ENCODE measurements at places on chromosomes 2 and 18.

GRCh38 chr2:28389399-28390240 lies 3.0 kb upstream of the FOSL2 start:
- H3K4me3 ChIP-seq: peak overlapping the region; percentile 69
- peaks cover 2% of the 10 kb centered on the region for H3K27me3 ChIP-seq
- H3K27ac ChIP-seq: peak overlapping the region; percentile 84

GRCh38 chr2:9779596-9780264 lies 63.5 kb upstream of the TAF1B start:
- peak overlapping the region; percentile 59 for H3K4me3 ChIP-seq

DNA sequence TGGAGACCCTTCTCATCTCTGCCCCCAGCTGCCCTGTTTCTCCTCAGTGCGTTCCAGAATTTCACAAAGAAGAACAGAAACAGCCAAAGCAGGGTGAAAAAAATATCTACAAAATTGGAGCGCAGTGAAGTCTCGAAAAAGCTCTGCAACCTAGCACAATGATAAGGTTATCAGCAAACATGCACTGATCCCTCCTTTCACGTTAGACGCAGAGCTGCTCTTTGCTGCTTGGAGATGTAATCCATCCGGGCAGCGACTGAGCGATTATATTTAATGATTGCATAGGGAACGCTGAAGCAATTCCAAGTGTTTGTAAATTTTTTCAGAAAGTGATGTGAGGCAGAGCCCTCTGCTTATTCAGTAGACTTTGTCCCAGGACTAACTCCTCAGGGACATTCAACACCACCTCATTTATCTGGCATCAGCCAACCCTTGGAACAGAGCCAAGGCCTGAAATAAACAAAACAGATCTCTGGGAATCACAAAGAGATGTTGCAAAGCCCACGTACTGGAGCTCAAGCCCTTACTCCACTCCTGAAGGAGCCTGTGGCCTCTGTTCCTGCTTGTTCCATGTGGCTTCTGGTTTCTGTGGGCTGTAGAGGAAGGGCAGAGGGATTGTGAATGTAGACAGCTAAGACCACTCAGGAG lies 172.6 kb upstream of the BCL2L11 start:
- no peak overlapping the region for H3K4me3 ChIP-seq
- peaks cover 24% of the 10 kb centered on the region for H3K27me3 ChIP-seq
- no peak overlapping the region for H3K27ac ChIP-seq
- no peaks in the 10 kb centered on the region for H3K4me1 ChIP-seq
- DNase-seq: no peak

GRCh38 chr2:80496346-80496745 lies 191.8 kb upstream of the LRRTM1 start:
- no peak for DNase-seq
- no peaks in the 10 kb centered on the region for H3K36me3 ChIP-seq
- H3K27ac ChIP-seq: no peak overlapping the region
- no peaks in the 10 kb centered on the region for H3K4me1 ChIP-seq
- no peaks in the 10 kb centered on the region for H3K27me3 ChIP-seq

DNA sequence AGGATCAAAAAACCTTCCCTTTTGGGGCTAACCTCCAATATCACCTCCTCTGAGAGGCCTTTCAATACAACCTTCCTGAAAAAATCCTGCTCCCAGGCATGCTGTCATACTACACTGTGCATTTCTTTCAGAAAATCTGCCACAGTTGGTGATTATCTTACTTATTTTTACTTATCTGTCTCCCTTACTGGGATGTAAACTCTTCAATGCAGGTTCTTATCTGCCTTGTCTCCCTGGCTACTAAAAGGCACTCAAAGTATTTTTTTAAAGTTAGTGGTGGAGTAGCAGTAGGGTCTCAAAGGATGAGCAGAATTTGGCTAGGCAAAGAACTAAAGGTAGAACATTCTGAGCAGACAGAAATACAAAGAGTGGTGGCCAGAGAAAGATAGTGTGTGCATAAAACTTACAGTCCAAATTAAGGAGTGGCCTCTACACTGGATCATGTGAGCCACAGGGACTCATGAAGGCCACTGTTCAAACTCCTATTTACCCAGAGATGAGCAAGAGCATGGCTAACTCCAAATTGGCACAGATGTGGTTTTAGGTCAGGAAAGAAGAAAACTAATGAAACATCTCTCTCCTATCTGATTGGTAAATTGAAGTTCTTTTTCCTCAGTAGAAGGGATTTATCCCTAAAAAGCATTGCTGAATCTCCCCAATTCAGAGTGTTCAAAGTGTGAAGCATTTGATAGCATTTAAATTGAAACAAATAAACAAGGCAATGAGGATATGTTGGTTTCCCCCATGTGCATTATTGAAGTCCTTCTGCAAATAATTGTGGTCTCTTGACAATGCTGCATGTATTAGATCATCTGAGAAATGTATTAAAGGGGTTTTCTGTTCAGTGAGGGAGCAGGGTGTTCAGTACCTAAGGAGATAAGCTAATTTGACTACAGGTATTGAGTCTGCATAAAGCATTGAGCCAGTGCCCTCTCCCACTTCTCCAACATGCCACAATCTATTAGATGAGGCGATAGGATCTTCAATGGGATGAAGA lies 285.5 kb downstream of the MREG start:
- H3K36me3 ChIP-seq: no peaks in the 10 kb centered on the region
- H3K4me3 ChIP-seq: no peak overlapping the region
- peaks cover 4% of the 10 kb centered on the region for H3K4me1 ChIP-seq
- no peak overlapping the region for H3K27ac ChIP-seq

- DNase-seq: no peak
- no peaks in the 10 kb centered on the region for H3K36me3 ChIP-seq
- H3K4me3 ChIP-seq: no peak overlapping the region
- H3K4me1 ChIP-seq: no peaks in the 10 kb centered on the region
- H3K27ac ChIP-seq: no peak overlapping the region
Observed at GRCh38 chr2:105454801-105455485, 56.1 kb upstream of the FHL2 start.

GRCh38 chr2:30078521-30078920 lies 68.3 kb upstream of the YPEL5 start:
- H3K27me3 ChIP-seq: peaks cover 5% of the 10 kb centered on the region
- H3K4me1 ChIP-seq: no peaks in the 10 kb centered on the region
- no peak overlapping the region for H3K4me3 ChIP-seq
- DNase-seq: no peak
- no peaks in the 10 kb centered on the region for H3K36me3 ChIP-seq

DNA sequence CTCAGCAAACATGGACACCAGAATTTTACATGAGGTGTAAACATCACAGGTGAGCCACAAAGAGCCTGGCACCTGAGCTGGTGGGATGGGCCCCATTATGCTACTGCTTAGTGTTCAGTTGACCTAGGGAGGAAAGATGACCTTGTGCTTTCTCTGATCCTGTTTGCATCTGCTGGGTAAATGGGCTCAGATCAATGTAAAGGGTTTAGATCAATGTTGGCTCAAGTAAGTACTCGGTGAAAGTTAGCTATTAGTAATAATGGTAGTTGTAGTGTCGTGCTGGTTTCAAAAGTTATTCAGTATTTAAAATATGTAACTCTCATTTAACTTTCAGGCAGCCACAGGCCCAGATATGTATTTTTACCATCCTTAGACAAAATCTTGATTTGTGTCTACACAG lies 19.8 kb downstream of the ABHD3 start:
- peaks cover 27% of the 10 kb centered on the region for H3K36me3 ChIP-seq
- H3K4me3 ChIP-seq: no peak overlapping the region
- no peaks in the 10 kb centered on the region for H3K27me3 ChIP-seq
- no peak for DNase-seq
- peak overlapping the region; percentile 64 for H3K27ac ChIP-seq

DNA sequence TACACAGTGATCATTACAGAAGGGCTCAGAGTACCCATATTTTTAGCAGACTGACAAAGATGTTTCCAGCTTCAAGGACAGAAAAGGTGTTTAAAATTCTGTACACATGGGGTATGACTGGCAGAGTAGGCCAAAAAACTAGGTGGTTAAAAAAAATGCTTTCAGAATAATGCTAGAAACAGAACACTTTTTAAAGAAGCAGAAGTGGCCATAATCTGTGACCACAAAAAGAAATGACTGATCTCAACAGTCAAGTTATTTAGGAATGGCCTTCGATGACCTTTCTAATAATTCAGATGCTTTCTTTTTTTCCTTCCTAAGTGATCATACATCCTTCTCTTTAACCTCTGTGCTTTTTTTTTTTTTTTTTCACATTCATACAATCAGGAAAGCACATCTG lies 4.1 kb upstream of the AQP4 start:
- H3K4me3 ChIP-seq: no peak overlapping the region
- H3K4me1 ChIP-seq: no peaks in the 10 kb centered on the region
- no peak for DNase-seq
- H3K27ac ChIP-seq: no peak overlapping the region

GRCh38 chr2:173252581-173252980 lies 102.1 kb upstream of the CDCA7 start:
- no peak overlapping the region for H3K4me3 ChIP-seq
- H3K27me3 ChIP-seq: peaks cover 25% of the 10 kb centered on the region

- DNase-seq: no peak
- H3K4me3 ChIP-seq: no peak overlapping the region
- peaks cover 14% of the 10 kb centered on the region for H3K27me3 ChIP-seq
- H3K36me3 ChIP-seq: no peaks in the 10 kb centered on the region
- H3K27ac ChIP-seq: no peak overlapping the region
Observed at GRCh38 chr2:231185886-231186285, 12.5 kb upstream of the ARMC9 start.

- no peak overlapping the region for H3K27ac ChIP-seq
- no peaks in the 10 kb centered on the region for H3K36me3 ChIP-seq
- H3K4me3 ChIP-seq: no peak overlapping the region
- H3K27me3 ChIP-seq: no peaks in the 10 kb centered on the region
- no peaks in the 10 kb centered on the region for H3K4me1 ChIP-seq
Observed at GRCh38 chr2:239009589-239009961, 161.7 kb downstream of the TWIST2 start.

DNA sequence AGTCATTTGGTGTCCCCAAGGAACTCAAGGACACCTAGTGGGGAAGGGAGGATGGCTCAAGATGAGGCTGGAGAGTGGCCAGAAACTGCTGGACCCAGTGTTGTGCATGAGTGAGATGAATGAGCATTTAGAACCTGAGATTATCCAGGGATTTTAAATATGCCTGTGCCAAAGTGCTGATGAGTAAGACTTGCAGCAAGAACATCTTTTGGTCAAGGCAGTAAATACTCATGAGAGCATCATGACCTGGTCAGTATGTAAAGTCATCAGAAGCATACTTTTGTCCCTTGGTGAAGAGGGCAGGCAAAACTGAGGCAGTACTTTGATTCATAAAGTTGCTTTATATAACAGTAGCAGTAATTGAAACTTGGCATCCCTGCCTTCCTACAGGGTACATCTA lies 3.1 kb upstream of the SPP2 start:
- no peaks in the 10 kb centered on the region for H3K4me1 ChIP-seq
- H3K4me3 ChIP-seq: no peak overlapping the region
- no peak for DNase-seq
- peaks cover 58% of the 10 kb centered on the region for H3K27me3 ChIP-seq
- H3K36me3 ChIP-seq: no peaks in the 10 kb centered on the region
- H3K27ac ChIP-seq: no peak overlapping the region

- peaks cover 7% of the 10 kb centered on the region for H3K4me1 ChIP-seq
- no peaks in the 10 kb centered on the region for H3K27me3 ChIP-seq
- H3K27ac ChIP-seq: no peak overlapping the region
- no peaks in the 10 kb centered on the region for H3K36me3 ChIP-seq
Observed at GRCh38 chr2:44707945-44708660, 233.4 kb upstream of the SIX3 start.

DNA sequence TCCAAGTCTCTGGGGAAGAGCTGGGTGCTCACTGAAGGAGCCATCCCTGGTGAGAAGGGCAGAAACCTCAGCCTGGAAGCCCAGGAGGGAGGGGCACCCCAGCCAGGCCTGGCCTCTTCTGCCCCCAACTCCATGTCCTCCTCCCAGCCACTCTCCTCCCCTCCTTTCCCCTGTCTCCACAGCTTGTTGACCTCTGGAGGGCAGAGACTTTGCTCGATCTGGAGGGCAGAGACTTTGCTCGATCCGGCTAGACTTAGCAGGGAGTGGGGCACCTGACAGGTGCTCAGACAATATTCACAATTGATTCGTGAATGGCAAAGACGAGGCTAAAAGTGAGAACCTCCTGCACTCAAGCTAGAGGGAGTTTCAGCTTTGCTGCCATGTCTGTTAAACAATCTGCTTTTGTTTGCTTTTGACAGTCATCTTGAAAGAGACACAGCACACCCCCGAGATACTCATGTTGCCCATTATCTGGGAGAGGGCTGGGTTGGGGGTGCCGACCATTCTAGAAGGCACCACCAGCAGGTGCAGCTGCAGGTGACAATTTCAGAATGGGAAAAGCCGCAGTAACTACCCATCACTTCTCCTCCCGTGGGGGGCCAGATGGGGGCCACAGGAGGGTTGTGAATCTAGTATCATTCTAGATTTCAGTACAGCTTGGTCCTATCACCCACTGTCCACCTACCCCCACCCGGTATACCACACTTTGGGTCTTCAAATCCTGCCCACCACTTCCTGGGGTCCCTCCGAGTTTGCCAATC lies 54.8 kb downstream of the DNMT3A start:
- H3K27ac ChIP-seq: peak overlapping the region; percentile 87
- no peak overlapping the region for H3K4me3 ChIP-seq
- DNase-seq: no peak
- peaks cover 23% of the 10 kb centered on the region for H3K4me1 ChIP-seq

DNA sequence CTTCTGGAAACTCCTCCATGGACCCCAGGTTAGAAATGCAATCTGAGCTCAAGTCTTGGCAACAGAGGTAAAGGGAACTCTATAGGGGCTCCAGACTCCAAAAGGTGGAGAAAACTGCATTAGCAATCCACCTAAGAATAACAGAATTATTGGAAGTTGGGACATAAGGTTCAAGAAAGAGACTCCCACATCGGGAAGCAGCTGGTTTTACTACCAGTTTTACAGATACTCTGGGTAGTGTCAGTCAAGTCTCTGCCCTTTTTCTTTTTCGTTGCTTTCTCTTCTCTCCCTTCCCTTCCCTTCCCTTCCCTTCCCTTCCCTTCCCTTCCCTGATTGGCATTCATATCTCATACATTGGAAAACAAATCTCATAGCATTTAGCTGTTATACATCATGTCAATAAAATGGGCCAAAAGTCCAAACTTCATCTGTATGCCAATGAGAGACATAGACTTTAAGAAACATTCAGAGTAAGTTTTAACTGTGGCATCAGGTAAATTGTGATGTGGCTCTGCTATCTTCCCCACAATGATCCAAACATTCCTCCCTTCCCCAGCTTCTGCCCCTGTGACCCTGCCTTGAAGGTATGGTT lies 166.7 kb downstream of the KCNE4 start:
- DNase-seq: no peak
- no peaks in the 10 kb centered on the region for H3K4me1 ChIP-seq
- no peak overlapping the region for H3K27ac ChIP-seq
- H3K27me3 ChIP-seq: no peaks in the 10 kb centered on the region
- H3K4me3 ChIP-seq: no peak overlapping the region
- no peaks in the 10 kb centered on the region for H3K36me3 ChIP-seq

GRCh38 chr2:117738991-117739839 lies 75.3 kb upstream of the DDX18 start:
- peaks cover 2% of the 10 kb centered on the region for H3K27me3 ChIP-seq
- no peaks in the 10 kb centered on the region for H3K36me3 ChIP-seq
- DNase-seq: no peak
